ENCODE measurements at places on chromosomes 1 and 21. TPM values are rescaled to one million over a fixed set of nuclear protein-coding genes. Genes with fewer than 3 reads are reported as not detected.

DNA sequence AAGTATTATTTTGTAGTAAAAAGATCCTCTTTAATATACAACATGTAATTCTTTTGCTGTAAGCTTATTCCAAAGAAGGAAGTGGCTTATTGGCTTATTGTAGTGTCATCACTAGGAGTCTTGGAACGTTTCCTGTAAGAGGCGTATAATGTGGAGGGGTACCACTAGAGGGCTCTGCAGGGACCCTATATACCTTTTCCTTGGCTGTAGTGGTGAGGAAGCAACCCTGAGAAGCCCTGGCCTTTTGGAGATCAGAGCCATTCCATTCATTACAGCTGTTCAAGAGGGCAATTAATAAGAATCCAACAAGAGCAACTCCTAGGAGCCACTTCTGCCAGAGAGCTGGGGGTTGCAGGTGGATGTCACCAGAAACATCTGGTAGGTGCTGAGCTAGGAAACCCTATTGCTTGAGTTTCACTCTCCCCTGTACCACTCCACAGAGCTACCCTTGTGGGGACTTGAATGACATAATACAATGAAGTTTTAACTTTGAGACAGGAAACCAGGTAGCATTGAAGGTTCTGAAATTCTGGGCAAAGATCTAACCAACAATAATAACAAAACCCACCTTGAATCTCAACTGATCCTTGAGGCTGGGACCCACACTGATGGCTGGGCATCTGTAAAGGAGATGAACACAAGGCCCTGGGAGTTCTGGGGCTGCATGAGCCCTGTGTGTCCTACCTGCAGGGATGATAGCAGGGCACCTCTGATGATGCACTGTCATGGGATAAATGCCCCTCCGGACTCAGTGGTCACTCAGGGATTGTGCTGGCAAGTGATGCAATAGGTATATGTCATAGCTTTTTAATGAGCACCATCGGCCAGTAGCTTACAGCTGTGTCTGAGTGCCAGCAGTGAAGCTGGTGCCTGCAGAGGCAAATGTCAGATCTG, 160.2 kb upstream of the COA6 start:
- no peaks in the 10 kb centered on the region for H3K36me3 ChIP-seq
- H3K4me1 ChIP-seq: peaks cover 7% of the 10 kb centered on the region

The SOX13 gene
- 58.4 TPM for total RNA-seq

The SPTA1 gene
- not detected for total RNA-seq

DNA sequence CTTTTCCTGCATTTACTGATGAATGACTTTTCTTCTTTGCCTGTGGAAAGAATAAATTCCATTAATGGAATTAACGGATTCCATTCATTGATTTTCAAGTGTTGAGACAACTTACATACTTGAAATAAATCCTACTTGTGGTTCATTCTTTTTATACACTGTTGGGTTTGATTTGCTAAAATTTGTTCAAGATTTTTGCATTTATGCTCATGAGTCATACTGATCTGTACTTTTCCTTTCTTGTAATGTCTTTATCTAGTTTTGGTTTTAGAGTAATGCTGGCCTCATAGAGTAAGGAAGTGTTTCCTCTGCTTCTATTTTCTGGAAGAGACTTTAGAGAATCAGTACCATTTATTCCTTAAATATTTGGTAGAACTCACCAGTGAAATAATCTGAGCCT, 14.4 kb downstream of the UROD start:
- DNase-seq: no peak
- no peaks in the 10 kb centered on the region for H3K27me3 ChIP-seq

The IL12RB2 gene
- total RNA-seq: not detected

GRCh38 chr1:115840605-115841460, at the start of gene NHLH2:
Gene NHLH2 (minus strand): TSS chr1:115841126. CDS start chr1:115838372, 2,754 bp downstream.
- no peak for DNase-seq
- no peak within 1 kb of the TSS for H3K27ac ChIP-seq

DNA sequence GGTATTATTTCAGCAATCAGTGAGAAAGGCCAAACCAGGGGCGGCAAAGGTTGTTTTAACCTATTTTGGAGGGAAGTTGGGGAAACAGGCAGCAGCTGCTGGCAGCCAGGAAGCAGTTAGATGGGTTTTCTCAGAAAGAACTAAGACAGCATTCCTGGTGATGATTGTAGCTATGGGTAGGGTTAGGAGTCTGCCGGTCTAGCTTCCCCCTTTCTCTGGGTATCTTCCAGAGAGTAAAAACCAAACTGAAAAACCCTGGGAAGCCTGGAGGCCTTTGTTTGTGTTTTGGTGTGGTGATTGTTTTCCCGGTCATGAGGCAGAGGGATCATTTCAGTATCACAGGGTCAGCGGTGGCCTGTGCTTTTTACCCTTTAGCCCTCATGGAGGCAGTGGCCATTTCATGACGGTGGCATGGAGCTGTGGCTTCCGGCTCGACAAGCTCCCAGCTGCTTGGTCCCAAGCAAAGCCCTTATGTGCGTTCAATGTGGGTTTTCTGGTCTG, 19.5 kb upstream of the TNFRSF1B start:
- no peaks in the 10 kb centered on the region for H3K36me3 ChIP-seq
- DNase-seq: no peak
- H3K27me3 ChIP-seq: no peaks in the 10 kb centered on the region
- peak overlapping the region; percentile 57 for H3K27ac ChIP-seq

GRCh38 chr1:107095647-107096046, 39.2 kb downstream of the PRMT6 start:
- H3K27ac ChIP-seq: no peak overlapping the region
- no peaks in the 10 kb centered on the region for H3K27me3 ChIP-seq
- H3K4me3 ChIP-seq: no peak overlapping the region
- no peak for DNase-seq

GRCh38 chr1:18632218-18632588, 1.6 kb downstream of the PAX7 start:
- no peak overlapping the region for H3K27ac ChIP-seq
- no peak overlapping the region for H3K4me3 ChIP-seq
- peaks cover 100% of the 10 kb centered on the region for H3K27me3 ChIP-seq
- H3K36me3 ChIP-seq: no peaks in the 10 kb centered on the region

GRCh38 chr1:150185481-150185880, 35.8 kb downstream of the PLEKHO1 start:
- H3K27me3 ChIP-seq: no peaks in the 10 kb centered on the region
- H3K36me3 ChIP-seq: no peaks in the 10 kb centered on the region
- H3K4me1 ChIP-seq: peaks cover 10% of the 10 kb centered on the region
- DNase-seq: no peak
- no peak overlapping the region for H3K27ac ChIP-seq
- H3K4me3 ChIP-seq: no peak overlapping the region

- H3K27me3 ChIP-seq: no peaks in the 10 kb centered on the region
- H3K36me3 ChIP-seq: no peaks in the 10 kb centered on the region
- H3K4me3 ChIP-seq: no peak overlapping the region
These were observed 198.4 kb upstream of the ADGRL4 start for GRCh38 chr1:79204779-79205479.

GRCh38 chr21:24955275-24955961, 651.9 kb downstream of the MRPL39 start:
- no peak overlapping the region for H3K4me3 ChIP-seq
- H3K4me1 ChIP-seq: no peaks in the 10 kb centered on the region
- DNase-seq: no peak
- no peaks in the 10 kb centered on the region for H3K27me3 ChIP-seq
- H3K36me3 ChIP-seq: no peaks in the 10 kb centered on the region

DNA sequence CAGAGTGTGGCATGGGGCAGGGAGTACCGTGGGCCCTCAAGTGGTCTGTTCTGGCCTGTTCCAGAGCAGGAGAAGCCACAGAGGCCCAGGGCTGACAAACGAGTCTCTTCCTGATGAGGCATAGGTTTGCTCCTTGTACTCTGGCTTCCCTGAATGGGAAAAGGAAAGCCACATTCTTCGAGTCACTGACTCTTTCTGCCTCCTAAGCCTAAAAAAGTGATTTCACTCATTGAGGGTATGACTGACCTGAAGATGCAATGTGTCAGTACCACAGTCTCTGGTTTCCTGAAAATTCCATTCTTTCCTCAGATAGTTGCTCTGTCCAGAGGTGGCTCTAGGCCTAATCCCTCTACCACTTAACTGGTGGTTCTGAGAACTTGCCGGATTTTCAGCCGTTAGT, 92.3 kb downstream of the KCNN3 start:
- H3K4me3 ChIP-seq: no peak overlapping the region
- H3K27me3 ChIP-seq: no peaks in the 10 kb centered on the region

DNA sequence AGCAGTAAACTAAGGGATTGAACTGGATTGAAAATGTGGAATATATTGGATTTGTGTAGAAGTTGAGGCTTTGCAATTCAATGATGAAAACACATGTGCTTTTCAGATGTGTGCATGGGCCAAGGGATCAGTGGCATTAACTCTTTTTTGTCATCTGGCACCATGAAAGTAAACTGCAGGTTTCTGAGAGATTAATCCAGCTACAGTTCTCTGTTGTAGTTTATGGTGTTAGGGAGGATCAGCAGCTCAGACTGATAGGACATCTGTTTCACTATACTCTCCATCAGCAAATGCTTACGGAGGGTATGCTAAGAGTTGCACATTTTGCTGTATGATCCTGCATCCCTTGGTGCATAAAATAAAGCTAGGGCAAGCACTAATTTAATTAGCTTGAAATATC, 82.6 kb downstream of the C1orf21 start:
- H3K27ac ChIP-seq: no peak overlapping the region
- H3K36me3 ChIP-seq: no peaks in the 10 kb centered on the region
- no peak for DNase-seq
- no peaks in the 10 kb centered on the region for H3K4me1 ChIP-seq
- no peak overlapping the region for H3K4me3 ChIP-seq

DNA sequence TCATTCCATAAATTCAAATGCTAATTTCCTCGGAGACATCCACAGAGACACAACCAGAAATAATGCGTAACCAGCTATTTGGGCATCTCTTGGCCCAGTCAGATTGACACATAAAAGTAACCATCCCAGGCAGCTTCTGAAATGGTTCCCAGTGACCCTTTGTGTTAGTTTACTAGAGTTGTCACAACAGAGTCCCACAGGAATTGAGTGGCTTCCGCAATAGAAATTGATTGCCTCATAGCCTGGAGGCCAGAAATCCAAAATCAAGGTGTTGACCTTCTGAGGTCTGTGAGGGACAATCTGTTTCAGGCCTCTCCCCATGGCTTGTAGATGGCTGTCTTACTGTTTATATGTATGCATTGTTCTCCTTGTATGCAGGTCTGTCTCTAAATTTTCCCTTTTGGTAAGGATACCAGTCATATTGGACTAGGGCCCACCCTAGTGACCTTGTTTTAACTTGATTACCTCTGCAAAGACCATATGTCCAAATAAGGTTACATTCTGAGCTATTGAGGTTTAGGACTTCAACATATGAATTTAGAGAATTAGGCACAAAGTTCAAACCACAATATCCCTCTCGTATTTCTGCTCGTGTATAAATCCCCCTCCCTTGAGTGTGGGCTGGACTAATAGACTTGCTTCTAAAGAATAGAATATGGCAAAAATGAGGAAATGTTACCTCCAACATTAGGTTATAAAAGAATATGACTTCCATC, 78.2 kb upstream of the FGGY start:
- no peaks in the 10 kb centered on the region for H3K4me1 ChIP-seq
- H3K27ac ChIP-seq: no peak overlapping the region
- H3K36me3 ChIP-seq: no peaks in the 10 kb centered on the region

GRCh38 chr1:155698382-155699038, 9.6 kb downstream of the DAP3 start:
- peaks cover 7% of the 10 kb centered on the region for H3K4me1 ChIP-seq
- H3K36me3 ChIP-seq: no peaks in the 10 kb centered on the region
- H3K27ac ChIP-seq: no peak overlapping the region

The OLIG1 gene
- not detected for total RNA-seq

- H3K27ac ChIP-seq: peak overlapping the region; percentile 98
- peak; percentile 87 for DNase-seq
- peak overlapping the region; percentile 75 for H3K4me3 ChIP-seq
- H3K4me1 ChIP-seq: peaks cover 42% of the 10 kb centered on the region
These were observed 1.0 kb downstream of the PRDX6 start for GRCh38 chr1:173478094-173478674.

DNA sequence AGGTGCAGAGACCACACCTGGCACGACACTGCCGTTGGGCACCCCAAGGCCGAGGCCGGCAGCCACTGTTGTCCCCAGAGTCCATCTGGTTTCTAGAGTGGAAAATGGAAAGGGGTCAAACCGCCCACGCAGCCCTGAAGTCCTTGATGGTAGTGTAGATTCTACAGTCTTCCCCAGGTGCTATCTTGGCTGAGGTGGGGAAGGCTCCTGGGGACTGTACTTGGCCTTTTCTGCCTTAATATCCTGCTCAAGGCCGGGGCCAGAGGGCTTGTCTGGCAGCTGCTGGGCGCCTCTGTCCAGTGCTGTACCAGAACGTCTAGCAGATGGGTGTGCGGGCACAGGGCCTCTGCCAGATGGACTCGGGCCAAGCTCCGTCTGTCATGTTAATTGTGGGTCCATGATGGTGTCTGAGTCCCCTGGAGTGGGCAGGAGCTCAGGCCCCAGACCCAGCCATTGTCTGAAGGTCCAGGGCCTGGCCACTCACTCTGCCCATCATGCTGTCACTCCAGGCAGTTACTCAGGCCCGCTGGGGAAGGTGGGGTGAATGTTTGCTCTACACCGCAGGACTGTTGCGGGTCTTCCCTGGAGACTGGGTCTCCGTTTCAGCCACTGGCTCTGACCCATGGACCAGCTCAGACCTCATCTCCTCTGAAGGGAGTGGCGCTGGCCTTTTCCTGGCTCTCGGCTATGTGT, 161.9 kb upstream of the COL6A1 start:
- no peak overlapping the region for H3K4me3 ChIP-seq
- no peak overlapping the region for H3K27ac ChIP-seq
- no peaks in the 10 kb centered on the region for H3K4me1 ChIP-seq
- H3K27me3 ChIP-seq: no peaks in the 10 kb centered on the region

The TAS1R1 gene
- not detected for total RNA-seq

DNA sequence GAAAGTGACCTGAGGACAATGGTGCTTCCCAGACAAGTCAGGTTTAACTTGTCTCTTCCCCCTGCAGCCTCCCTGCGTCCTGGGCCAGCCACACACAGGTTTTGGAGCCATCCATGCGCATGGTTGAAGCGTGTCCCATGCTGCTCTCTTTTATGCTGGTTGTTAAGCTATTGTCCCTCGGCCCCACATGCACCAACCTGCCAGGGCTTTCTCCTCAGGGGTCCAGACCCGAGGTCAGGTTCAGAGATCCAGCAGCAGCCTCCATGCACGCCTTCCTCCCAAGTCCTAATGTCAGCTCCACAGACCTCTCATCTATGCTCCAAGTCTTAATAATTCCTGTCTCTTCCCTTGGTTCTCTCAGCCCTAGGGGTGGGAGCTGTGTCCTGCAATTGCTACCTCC, 1.6 kb downstream of the ABCA4 start:
- no peak overlapping the region for H3K4me3 ChIP-seq
- no peaks in the 10 kb centered on the region for H3K36me3 ChIP-seq
- H3K27ac ChIP-seq: no peak overlapping the region
- DNase-seq: no peak
- H3K27me3 ChIP-seq: no peaks in the 10 kb centered on the region

GRCh38 chr21:34875830-34876229, 173.3 kb downstream of the RUNX1 start:
- no peak overlapping the region for H3K27ac ChIP-seq
- H3K27me3 ChIP-seq: no peaks in the 10 kb centered on the region
- H3K36me3 ChIP-seq: no peaks in the 10 kb centered on the region
- H3K4me3 ChIP-seq: no peak overlapping the region
- H3K4me1 ChIP-seq: no peaks in the 10 kb centered on the region
- DNase-seq: no peak

GRCh38 chr1:37821481-37821880, 13.5 kb upstream of the YRDC start:
- no peak overlapping the region for H3K27ac ChIP-seq
- no peak for DNase-seq
- H3K4me3 ChIP-seq: no peak overlapping the region
- H3K36me3 ChIP-seq: peaks cover 31% of the 10 kb centered on the region

All from sigmoid colon (tissue), 7 donors.